ENCODE measurements at places on chromosomes 12 and 14. TPM values are rescaled to one million over a fixed set of nuclear protein-coding genes. Genes with fewer than 3 reads are reported as not detected.

Gene BTBD7
- total RNA-seq, result 31.6 TPM

Gene SERPINA9
- total RNA-seq, result not detected

Gene SLCO1B3
- total RNA-seq, result not detected

Gene ACRBP
- total RNA-seq, result 14.3 TPM

Gene MAP1LC3B2
- 1.1 TPM for total RNA-seq

Gene SLC25A47
- total RNA-seq, result not detected

Gene FIGNL2
- 2.8 TPM for total RNA-seq

Gene FOXN4
- not detected for total RNA-seq

Gene SLC10A1
- total RNA-seq, result not detected

- H3K27me3 ChIP-seq, result no peaks in the 10 kb centered on the region
- H3K36me3 ChIP-seq, result peaks cover 2% of the 10 kb centered on the region
- no peak for DNase-seq
- peak overlapping the region; percentile 98 for H3K4me3 ChIP-seq
- H3K4me1 ChIP-seq, result peaks cover 32% of the 10 kb centered on the region
Measured at GRCh38 chr12:98513379-98514322, 1.7 kb upstream of the TMPO start.

GRCh38 chr14:100662879-100663760, 63.6 kb upstream of the DLK1 start:
- no peak overlapping the region for H3K27ac ChIP-seq
- H3K36me3 ChIP-seq, result no peaks in the 10 kb centered on the region
- H3K4me3 ChIP-seq, result no peak overlapping the region
- peak; percentile 58 for DNase-seq
- H3K27me3 ChIP-seq, result peaks cover 6% of the 10 kb centered on the region

- no peaks in the 10 kb centered on the region for H3K27me3 ChIP-seq
- DNase-seq, result no peak
- no peak overlapping the region for H3K27ac ChIP-seq
Measured at GRCh38 chr12:38872156-38872555, 33.2 kb downstream of the CPNE8 start.

DNA sequence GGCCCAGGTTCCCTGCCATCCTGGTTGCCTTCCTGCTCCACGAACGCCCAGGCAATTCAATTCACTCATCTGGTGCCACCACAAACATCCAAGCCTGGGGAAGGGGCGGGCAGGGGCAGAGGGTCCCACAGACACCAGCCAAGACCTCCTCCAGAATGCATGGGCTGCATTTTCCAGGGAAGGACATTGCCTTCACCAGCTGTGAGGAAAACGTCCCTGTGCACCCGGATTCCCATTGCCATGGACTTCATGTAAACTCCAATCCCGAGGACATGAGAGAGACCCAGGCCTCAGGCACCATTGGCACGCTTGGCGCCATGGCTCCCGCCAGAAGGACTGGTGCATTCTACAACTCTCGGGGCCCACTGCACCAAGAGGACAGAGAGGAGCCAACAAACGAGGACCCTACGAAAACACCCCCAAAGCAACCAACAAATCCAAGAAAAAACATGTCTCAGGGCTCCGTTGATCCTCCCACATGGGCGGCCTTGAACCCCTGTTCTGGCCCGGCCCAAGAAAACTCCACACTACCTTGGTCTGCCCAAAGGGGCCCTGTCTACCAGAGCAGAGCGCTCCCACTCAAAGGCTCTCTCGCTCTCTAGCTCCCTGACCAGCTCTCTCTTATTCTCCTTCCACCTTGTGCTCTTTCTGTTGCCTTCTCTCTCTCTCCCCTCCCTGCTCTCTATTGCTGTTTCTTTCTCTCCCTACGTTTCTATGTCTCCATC, 183.9 kb downstream of the ALG10 start:
- no peak for DNase-seq
- H3K4me3 ChIP-seq, result no peak overlapping the region
- no peaks in the 10 kb centered on the region for H3K36me3 ChIP-seq

DNA sequence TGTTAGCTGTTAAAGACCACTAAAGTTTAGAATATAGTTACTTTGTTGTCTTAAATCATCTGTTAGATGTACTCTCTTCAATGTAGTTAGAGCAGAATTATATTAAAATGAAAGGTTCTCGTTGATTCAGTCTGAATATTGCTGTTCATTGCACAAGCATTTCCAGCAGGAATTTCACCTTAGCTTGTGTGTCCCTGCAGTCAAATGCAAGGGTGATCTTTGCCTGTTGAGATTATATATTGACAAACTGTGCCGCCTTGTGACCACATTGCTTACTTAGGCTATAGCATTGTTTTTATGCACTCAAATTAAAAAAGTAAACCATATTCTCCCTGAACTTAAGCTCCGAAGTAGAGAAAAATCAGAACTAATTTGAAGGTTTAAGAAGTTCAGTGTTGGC, 39.5 kb downstream of the ATP2A2 start:
- no peaks in the 10 kb centered on the region for H3K27me3 ChIP-seq
- H3K4me1 ChIP-seq, result peaks cover 26% of the 10 kb centered on the region
- H3K36me3 ChIP-seq, result peaks cover 54% of the 10 kb centered on the region
- H3K27ac ChIP-seq, result no peak overlapping the region
- no peak overlapping the region for H3K4me3 ChIP-seq

GRCh38 chr12:93379326-93379980, 1.7 kb downstream of the NUDT4 start:
- H3K27ac ChIP-seq, result peak overlapping the region; percentile 99
- peaks cover 32% of the 10 kb centered on the region for H3K4me1 ChIP-seq
- H3K27me3 ChIP-seq, result no peaks in the 10 kb centered on the region
- H3K36me3 ChIP-seq, result peaks cover 2% of the 10 kb centered on the region
- H3K4me3 ChIP-seq, result peak overlapping the region; percentile 100
- DNase-seq, result no peak

GRCh38 chr12:25977047-25977446, 18.6 kb downstream of the RASSF8 start:
- H3K27ac ChIP-seq, result no peak overlapping the region
- H3K4me3 ChIP-seq, result no peak overlapping the region
- no peaks in the 10 kb centered on the region for H3K36me3 ChIP-seq
- no peak for DNase-seq
- no peaks in the 10 kb centered on the region for H3K4me1 ChIP-seq

- H3K36me3 ChIP-seq, result no peaks in the 10 kb centered on the region
- no peaks in the 10 kb centered on the region for H3K4me1 ChIP-seq
- H3K27me3 ChIP-seq, result no peaks in the 10 kb centered on the region
- H3K4me3 ChIP-seq, result no peak overlapping the region
- no peak overlapping the region for H3K27ac ChIP-seq
Measured at GRCh38 chr14:22653012-22653621, 9.0 kb upstream of the OR6J1 start.

- H3K27ac ChIP-seq, result peak overlapping the region; percentile 98
- H3K4me1 ChIP-seq, result peaks cover 56% of the 10 kb centered on the region
- no peak overlapping the region for H3K4me3 ChIP-seq
- no peaks in the 10 kb centered on the region for H3K27me3 ChIP-seq
- DNase-seq, result no peak
Measured at GRCh38 chr14:50047274-50047676, 69.1 kb downstream of the VCPKMT start.

GRCh38 chr12:111685322-111685810, 390 bp downstream of the BRAP start:
- H3K4me1 ChIP-seq, result peaks cover 18% of the 10 kb centered on the region
- peaks cover 30% of the 10 kb centered on the region for H3K36me3 ChIP-seq

DNA sequence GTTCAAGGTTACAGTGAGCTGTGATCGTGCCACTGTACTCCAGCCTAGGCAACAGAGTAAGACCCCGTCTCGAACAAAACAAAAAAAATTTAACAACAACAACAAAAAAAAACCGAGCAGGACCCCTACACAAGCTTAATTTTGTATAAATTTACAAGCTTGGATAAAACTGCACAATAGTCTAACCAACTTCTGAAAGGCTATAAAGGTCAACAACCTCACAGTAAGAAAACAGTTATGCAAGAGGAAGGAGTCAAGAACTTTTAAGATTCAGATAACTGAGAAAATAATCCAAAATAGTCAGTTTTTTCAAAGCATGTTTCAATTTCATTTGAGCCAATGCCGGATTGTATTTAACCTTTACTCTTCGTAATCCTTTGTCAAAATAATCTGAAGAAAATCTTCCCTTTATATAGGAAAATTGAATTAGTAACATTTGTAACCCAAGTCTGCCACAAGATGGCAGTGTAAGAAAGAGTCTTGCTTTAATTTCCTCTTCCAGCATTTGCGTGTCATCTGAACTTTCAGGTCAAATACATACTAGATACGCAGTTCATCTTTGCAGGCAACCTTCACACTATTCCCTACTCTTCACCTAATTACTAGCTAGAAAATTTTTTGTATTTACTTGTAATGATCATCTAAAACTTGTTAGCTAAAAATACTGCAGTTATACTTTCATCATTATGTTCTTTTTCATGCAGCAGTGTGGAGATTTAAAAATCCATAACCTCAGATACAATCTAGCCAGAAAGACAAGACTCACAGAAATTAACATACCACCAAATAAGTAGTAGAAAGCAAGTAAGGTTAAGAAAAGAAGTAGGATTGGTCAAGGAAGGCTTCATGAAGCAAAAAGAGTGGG, 5.8 kb downstream of the CCNB1IP1 start:
- H3K4me1 ChIP-seq, result peaks cover 29% of the 10 kb centered on the region
- peak overlapping the region; percentile 71 for H3K27ac ChIP-seq
- peak; percentile 46 for DNase-seq
- no peaks in the 10 kb centered on the region for H3K27me3 ChIP-seq
- no peak overlapping the region for H3K4me3 ChIP-seq

DNA sequence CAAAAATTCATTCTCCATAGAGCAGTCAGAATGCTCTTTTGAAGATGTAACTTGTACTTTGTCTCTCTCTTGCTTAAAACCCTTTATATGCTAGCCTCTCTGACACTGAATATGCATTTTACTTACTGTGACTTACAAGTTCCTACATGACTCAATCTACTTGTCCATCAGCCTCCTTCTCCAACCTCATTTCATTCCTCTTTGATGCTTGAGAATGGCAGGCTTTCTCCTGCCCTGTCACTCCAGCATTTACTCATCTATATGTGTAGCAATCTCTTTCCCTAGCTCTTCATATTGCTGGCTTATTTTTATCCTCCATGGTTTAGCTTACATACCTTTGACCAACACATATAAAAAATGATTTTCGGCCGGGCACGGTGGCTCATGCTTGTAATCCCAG, 561.9 kb downstream of the CCER1 start:
- no peak overlapping the region for H3K4me3 ChIP-seq
- no peaks in the 10 kb centered on the region for H3K27me3 ChIP-seq
- H3K36me3 ChIP-seq, result no peaks in the 10 kb centered on the region
- H3K4me1 ChIP-seq, result no peaks in the 10 kb centered on the region
- H3K27ac ChIP-seq, result no peak overlapping the region

DNA sequence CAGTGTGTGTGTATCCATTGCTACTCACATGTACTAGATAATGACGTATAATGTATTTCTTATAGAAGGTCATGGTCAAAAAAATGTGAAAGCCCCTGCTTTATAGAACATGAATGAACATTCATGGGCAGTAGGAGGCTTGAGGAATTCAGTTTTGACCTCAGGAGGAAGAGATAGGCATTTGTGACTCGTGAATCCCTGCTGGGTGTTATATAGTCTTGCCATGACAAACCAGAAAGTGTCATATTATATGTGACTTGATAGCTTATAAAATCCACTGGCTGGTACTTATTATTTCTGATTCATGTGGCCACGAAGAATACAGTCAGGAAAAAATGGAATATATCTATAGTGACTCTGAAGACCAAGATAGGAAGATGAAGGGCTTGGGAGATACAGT, 287.6 kb downstream of the CEP128 start:
- no peak for DNase-seq
- H3K27me3 ChIP-seq, result no peaks in the 10 kb centered on the region

Data from naive thymus-derived CD8-positive, alpha-beta T cell (primary cell).